Ovary (tissue), 10 donors: ENCODE measurements at places on chromosomes 7 and 10. TPM values are rescaled to one million over a fixed set of nuclear protein-coding genes. Genes with fewer than 3 reads are reported as not detected.

Gene EPO
- not detected for total RNA-seq

Gene NMT2
- total RNA-seq: 23.9 TPM

Gene MIOS
- total RNA-seq: 31.0 TPM

- DNase-seq: no peak
These were observed 1.2 kb downstream of the EPO start for GRCh38 chr7:100721505-100721812.

- no peak for DNase-seq
These were observed 154.1 kb downstream of the NRP1 start for GRCh38 chr10:33180390-33180789.

DNA sequence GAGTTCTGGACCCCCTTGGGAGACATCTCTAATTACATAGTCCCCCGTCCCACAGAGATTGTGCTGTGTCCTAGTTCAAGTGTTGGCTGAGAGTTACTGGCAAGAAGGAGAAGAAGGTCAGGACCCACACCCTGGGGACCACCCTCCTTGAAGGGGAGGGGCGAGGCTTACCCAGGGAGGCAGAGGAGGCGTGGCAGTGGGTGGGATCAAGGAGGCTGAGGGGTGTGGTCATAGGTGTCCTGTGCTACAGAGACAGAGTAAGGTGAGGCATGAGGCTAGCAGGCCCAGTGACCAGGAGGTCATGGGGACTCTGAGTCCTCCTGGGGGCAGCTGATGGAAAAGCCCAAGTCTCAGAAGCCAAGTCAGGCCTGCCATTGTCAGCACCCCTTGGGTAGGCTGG, 29.4 kb upstream of the ADCYAP1R1 start:
- DNase-seq: no peak

DNA sequence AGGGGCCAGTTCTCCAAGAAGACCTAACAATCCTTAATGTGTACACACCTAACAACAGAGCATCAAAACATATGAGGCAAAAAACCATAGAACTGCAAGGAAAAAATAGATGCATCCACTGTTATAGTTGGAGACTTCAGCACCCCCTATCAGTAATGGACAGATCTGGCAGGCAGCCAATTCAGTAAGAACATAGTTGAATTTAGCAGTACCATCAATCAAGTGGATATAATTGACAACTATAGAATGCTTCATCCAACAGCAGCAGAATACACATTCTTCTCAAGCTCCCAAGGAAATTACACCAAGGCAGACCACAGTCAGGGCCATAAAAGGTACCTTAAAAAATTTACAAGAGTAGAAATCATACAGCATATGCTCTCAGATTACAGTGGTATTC, 42.2 kb downstream of the POLL start:
- DNase-seq: no peak

DNA sequence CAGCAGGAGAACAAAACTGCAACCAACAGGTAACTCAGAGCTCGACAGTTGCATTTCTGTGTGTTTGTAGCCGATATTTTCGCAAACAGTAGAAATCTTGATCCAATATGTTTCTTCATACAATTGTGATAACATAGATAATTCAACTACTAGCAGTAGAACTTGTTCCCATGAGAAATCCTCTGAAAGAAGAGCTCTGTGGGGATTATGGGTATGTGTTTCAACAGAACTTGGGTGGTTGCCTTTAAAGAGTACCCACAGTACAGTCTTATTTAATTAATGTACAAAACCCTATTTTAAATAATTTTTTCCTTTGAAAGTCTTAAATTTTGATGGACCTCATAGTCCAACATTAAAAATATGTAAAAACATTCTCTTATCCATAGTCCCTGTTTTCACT, 266.1 kb downstream of the PARD3 start:
- no peak for DNase-seq

- no peak for DNase-seq
These were observed 22.2 kb downstream of the PLA2G12B start for GRCh38 chr10:72932259-72933015.

DNA sequence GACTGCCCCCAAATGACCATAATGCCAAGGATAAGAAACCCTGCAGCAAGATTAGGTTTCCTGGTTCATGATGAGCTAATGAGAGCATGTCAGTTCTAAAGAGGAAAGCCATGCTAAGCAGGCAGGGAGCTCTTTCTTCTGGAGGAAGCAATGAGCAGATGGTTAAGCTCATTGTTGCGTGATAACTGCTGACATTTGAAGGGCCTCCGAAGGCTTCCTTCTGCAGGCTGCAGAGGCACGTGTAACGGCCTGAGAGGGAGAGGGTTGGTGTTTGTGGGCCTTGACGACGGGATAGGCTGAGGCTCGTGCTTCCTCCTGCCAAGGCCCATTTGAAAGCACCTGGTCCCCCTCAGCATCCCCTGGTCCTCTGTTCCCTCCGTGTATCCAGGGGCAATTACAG, 63.5 kb upstream of the BTBD16 start:
- DNase-seq: no peak

GRCh38 chr10:116891208-116891607, 41.9 kb downstream of the ENO4 start:
- peak; percentile 25 for DNase-seq

DNA sequence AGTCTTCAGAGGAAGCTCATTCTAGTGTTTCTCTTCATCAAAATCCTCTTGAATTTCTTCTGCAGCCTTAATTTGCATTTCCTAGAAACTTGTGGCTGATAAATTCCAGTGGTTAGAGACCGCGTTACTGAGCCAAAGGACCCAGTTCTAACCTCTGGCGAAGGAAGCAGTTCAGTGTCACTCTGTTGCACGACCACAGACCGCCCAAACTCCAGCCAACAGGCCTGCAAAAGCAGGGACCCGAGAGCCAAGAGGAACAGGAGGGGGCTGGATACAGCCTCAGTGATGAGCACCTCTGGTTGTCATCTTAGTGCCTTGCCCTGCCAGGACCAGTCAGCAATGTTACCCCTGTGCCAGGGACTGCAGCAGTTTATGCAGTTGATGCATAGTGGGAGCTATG, 70.0 kb downstream of the AFAP1L2 start:
- DNase-seq: no peak

GRCh38 chr10:7457478-7458316, 46.9 kb upstream of the SFMBT2 start:
- DNase-seq: no peak

GRCh38 chr10:86734207-86734988, 22.0 kb upstream of the BMPR1A start:
- no peak for DNase-seq

GRCh38 chr7:81173766-81174281, 255.0 kb upstream of the SEMA3C start:
- DNase-seq: no peak

DNA sequence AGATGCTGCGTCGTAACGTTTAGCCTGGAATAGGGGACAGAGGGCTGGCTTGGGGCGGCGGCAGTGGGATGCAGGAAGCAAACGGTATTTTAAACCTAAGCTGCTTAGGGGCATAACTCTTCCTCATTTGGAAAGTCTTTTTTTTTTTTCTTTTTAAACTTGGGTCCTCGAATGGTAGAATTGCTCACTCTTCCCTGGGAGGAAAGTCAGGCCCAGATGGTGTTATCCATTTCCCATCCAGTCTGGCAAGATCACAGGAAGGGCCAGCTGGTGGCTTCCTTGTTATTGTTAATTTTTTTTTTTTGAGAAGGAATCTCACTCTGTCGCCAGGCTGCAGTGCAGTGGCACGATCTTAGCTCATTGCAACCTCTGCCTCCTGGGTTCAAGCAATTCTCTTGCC, 56.6 kb downstream of the TMEM209 start:
- DNase-seq: no peak
